ENCODE measurements at places on chromosomes 16 and 17.

DNA sequence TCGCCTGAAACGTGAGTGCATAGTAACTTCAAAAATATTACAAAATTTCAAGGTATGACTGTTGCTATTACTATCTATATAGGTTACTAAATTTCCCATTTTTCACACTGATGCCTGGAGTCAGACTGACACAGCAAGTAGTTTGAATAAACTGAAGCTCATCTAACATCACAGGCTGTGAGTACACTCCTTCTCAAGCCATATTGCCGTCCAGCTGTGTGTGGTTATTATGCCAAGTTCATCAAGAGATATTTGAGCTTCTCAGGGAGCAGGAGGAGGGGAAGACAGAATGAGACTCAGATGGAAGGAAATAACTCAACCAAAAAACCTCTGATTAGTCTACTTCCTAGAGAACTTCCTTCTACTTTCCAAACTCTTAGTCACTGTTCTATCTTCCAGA is 473.9 kb downstream of the TOX3 start:
- no peak for DNase-seq

DNA sequence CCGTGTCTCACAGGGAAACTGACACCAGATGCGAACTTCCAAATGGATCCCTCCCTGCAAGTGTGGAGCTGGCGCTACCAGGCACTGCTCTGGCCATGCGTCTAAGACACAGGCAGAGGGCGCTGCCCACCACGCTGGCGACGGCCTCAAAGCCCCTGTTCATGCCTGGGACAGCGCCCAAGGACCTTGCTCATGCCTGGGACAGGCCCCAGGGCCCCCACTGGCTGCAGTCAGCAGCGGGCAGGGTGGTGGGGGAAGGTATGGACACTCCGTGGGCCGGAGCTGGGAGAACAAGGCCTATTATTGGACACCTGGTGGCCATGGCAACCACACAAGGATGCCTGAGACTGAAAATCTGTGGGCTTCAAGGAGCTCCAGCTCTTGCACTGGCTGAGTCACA is 8.8 kb downstream of the ZG16B start:
- DNase-seq = peak; percentile 66

- DNase-seq = no peak
Measured at GRCh38 chr17:11786711-11787438, 188.6 kb downstream of the DNAH9 start.

DNA sequence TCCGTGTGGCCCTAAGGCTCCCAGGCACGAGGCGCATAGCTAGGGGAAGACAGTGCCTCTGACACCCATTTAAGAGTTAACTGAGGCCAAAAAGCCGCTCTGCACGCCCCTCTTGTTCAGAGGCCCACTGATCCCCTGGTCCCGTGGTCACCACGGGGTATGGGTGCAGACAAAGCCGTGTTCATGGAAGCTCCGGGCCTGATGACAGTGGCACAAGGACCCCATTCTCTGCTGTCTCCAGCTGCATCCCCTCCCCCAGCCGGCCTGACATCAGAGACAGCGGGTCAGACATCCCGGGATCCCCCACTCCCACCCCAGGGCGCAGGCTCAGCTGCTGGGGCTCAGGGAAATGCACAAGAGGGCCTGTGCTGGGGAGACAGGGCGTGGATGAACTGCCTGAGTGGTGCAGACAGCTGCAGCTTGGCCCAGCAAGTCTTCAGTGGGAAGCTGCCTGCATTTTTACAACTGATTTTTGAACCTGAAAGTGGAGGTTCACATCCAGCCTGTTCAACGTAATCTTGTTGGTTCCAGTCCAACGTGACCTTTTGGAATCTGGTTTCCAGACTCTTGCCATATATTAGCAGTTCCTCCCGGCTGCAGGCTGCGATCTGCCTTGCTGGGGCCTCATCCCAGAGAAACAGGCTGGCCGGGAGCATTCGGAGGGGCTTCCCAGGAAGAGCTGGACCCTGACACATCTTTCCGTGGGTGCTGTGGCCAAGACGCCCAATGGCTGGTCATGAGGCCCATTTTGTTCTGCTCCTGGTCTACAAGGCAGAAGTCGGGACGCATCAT is 9.7 kb upstream of the BAHCC1 start:
- no peak for DNase-seq

GRCh38 chr16:11142951-11143350 is 113.1 kb downstream of the SOCS1 start:
- no peak for DNase-seq

DNA sequence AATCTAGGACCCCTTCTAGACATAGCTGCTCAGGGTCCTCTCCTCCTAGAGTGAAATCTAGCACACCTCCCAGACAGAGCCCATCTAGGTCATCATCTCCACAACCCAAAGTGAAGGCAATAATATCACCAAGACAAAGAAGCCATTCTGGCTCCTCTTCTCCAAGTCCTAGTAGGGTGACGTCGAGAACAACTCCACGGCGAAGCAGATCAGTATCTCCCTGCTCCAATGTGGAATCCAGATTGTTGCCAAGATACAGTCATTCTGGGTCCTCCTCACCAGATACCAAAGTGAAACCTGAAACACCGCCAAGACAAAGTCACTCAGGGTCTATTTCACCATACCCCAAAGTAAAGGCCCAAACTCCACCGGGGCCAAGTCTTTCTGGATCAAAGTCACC is 10.7 kb downstream of the SRRM2 start:
- no peak for DNase-seq

DNA sequence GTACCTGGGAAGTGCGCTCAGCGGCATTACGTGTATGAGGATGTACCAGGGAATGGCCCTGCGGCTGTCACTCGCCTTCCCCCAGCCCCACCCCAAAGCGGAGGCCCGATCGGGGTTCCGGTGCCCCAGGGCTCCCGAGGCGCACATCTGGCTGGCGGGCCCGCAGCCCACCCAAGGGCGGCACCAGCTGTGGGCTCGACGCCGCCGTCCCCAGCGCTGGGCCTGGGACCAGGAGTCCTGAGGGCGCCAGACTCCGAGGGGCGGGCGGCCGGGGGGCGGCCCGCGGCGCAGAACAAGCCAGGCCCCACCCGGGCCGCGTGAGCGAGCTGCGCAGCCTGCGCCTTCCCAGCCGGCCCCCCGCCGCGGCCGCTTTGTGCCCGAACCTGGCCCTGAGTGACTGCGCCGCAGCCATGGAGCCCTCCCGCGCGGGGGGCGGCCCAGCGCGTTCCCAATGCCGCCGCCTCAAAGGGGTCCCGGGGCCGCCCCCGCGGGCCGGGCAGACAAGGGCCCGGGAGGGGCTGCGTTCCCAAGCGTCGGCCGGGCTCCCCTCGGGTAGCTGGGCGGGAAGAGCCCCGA is 17.4 kb downstream of the ZNF423 start:
- DNase-seq = no peak

DNA sequence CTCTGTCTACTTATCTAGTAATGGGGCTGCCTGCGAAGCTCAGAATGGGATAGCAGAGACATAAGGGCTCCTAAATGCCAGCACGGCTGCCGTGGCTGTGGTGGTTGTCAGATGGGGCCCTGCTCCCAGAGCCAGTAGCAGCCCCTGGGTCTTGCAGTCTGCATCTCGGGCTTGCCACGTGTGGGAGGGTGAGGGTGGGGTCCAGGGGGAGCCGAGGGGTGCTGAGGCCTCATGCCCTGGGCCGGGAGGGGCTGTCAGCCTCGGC is 88.8 kb upstream of the GSE1 start:
- DNase-seq = no peak

DNA sequence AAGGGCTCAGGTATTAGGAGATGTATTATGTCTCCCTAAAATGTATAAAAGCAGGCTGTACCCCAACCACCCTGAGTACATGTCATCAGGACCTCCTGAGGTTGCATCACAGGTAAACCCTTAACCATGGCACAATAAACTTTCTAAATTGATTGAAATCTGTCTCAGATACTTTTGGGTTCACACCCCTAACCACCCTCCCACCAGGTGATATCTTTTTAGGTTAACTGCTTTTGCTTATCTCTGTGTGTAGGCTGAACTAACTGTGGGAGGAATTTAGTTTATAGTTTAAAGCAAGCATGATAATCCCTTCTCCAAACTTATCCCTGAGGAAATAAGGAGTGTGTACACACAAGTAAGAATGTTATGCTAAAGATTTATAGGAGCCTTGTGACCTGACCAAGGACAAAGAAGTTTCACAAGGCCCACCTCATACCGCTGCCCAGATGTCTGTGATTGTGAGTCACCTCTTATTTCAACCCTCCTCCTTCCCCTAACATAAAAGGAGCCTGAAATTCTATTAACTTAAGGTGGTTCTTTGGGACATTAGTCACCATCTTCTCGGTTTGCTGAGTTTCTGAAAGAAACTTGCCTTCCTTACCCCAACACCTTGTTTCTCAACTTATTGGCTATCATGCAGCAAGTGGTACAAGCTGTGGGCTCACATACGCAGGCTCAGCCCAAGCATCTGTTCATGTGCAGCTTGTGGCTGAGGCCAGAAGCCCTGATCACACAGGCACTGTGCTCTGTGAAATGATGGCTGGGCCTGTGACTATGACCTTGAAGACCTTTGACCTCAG is 11.3 kb downstream of the PRSS22 start:
- DNase-seq = no peak

DNA sequence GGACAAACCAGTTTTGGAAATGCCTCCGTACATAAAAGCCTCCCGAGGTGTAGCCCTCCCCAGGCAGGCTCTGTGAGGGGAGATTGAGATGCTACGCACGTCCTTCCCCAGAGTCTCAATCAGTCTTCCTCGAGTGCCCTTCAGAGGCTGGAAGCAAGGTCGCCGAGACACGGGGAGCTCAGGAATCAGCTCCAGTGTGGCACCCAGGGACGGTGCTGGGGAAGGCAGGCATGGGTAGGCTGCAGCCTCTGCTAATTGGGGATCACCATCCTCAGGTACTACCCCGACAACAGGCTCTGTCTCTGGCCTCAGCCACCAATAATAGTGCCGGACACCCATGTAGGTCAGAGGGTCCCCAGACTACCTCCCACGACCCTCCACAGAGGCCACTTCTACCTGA is 28.1 kb upstream of the GSG1L start:
- DNase-seq = no peak

DNA sequence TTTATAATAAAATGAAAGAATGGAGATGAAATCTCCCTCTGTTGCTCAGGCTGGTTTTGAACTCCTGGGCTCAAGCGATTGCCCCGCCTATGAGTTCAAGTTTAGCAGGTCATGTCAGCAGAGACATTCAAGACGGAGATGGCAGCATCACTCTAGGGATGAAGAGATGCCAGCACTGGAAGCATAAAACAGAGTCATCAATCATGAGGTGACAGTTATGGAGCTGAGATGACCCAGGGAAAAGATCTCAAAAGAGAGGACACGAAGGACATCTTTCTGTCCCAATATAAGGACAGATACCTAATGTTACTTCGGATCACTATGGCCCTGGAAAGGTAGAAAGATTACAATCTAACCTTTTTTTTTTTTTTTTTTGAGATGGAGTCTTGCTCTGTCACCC is 11.0 kb upstream of the LCMT1 start:
- no peak for DNase-seq

DNA sequence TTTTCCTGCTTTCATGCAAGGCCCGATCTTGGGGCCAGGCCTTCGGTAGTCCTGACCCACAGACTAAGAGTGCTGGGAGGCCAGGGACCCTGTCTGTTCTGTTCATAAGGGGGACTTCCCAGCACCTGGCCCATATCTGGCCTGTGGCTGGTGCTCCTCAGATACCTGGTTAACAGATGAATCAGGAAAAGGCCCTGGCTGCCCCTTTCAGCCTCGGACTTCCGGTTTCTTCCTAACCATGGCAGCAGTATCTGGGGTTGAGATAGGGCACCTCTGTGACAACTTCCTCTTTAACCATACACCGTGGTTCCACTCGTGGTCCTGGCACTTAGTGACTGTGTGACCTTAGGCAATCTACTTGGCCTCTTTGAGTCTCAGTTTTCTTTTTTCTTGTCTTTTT is 18.4 kb downstream of the PLCG2 start:
- no peak for DNase-seq

GRCh38 chr16:58462997-58463941 is 36.7 kb upstream of the NDRG4 start:
- DNase-seq = no peak

DNA sequence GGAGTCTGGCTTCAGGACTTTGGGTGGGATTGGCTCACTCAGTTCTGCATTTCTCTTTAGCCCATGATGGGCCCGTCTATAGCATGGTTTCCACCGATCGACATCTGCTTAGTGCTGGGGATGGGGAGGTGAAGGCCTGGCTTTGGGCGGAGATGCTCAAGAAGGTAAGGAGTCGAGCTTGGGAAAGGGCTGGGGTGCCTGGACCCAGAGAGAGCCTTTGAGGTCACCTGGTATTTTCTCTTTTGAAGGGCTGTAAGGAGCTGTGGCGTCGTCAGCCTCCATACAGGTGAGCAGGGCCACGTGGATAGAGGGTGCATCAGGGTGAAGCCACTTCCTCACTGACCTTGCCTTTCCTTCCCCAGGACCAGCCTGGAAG is 2.2 kb downstream of the THOC6 start:
- DNase-seq = no peak

DNA sequence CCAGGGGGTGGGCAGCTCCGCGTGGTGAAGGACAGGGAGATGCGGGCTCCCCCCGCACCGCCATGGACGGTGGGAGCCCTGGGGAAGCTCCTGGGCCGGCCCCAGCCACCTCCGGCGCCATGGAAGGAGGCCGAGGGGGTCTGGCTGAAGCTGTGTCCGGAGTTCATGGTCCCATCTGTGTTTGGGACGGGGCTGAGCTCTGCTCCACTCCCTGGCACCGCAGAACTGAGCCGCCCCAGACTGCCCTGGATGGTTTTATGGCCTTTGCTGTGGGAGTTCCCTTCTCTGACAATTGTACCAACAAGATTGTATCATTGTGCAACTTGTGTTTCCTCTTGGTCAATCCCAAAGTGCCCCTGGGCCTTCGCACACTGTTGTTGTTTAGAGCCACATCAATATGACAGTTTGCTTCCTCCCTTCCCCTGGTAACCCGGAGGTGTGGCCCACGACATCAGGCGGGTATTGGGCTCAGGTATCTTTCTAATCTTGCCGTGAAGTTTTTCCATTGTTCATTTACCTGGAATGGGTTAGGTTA is 942 bp downstream of the KRT23 start:
- no peak for DNase-seq

- no peak for DNase-seq
Measured at GRCh38 chr16:85616607-85617321, 3.6 kb downstream of the GSE1 start.

DNA sequence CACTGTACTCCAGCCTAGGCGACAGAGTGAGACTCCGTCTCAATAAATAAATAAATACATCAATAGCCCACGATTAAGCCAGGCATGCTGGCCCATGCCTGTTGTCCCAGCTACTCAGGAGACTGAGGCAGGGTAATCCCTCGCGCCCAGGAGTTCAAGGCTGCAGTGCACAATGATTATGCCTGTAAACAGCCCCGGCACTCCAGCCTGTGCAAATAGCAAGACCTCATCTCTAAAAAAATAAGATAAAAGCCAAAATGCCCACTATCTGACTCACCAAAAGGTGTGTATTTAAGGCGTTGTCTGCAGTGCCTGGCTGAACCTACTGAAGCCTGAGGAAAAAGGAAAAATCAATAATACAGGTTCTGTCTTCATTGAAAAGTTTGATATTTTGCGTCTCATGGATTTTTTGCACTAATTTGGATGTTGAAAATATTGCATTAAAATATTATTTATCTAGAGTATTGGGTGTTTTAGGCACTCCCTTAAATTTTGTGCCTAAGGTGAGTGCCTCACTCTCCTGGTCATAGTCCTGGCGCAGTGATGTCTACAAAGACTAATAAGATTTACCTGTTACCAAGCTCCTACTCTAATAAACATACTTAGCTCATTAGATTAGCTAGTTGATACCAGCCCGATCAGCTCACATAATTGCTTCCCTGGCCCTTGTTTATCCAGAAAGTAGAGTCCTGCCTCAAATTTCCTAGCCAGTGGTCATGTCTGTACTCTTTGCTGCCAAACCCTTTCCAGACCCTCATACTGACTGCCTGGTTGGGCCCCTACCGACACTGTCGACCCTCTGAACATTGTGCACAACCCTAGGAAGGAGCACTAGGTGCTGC is 24.7 kb upstream of the TOB1 start:
- DNase-seq = no peak

All from fibroblast of skin of back (primary cell).